ENCODE measurements at places on chromosomes 1 and 21.

DNA sequence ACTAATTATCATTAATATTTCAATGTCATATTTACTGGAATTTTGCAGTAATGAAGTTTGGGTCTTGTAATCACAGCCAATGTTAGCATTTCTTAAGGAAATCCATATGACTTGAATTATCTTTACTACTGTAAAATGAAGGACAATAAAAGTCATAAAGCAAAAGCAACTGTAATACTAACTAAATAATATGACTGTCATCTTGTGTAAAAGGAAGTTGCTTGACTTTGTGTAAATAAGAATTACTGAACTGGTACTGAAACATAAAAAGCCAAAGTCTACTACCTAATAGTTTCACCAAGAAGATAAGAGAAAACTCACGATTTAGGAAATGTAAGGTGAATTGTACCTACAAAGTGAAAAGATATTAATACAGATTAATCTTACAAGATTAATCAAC lies 57.5 kb downstream of the ATP6V1G3 start:
- DNase-seq, result no peak

DNA sequence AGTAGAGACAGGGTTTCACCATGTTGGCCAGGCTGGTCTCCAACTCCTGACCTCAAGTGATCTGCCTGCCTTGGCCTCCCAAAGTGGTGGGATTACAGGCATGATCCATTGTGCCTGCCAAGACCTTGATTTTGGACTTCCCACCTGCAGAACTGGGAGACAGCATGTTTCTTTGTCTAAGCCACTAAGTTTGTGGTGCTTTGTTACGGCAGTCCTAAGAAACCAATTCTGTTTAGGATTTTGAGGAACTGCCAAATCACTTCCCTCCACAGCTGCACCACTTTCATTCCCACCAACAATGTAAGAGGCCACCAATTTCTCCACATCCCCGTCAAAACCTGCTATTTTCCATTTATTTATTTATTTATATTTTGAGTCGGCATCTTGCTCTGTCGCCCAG lies 46.1 kb downstream of the CHAF1B start:
- DNase-seq, result no peak

DNA sequence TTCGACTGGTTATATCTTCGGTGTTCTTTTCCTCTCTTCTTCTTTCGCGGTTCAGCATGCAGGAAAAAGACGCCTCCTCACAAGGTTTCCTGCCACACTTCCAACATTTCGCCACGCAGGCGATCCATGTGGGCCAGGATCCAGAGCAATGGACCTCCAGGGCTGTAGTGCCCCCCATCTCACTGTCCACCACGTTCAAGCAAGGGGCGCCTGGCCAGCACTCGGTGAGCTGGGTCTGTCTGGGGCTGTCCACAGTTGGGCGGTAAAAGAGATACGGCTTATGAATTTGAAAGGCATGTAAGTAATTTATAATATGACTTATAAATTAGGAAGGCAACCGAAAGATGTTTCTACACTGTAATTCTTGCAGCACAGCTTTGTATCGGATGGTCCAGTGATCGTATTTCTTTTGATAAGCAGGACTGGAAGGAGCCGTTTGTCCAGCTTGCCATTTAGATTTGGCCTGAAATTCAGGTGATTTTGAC lies 334 bp downstream of the CTH start:
- DNase-seq, result no peak

- no peak for DNase-seq
These were observed 42.1 kb downstream of the PHACTR4 start for GRCh38 chr1:28411656-28412055.

DNA sequence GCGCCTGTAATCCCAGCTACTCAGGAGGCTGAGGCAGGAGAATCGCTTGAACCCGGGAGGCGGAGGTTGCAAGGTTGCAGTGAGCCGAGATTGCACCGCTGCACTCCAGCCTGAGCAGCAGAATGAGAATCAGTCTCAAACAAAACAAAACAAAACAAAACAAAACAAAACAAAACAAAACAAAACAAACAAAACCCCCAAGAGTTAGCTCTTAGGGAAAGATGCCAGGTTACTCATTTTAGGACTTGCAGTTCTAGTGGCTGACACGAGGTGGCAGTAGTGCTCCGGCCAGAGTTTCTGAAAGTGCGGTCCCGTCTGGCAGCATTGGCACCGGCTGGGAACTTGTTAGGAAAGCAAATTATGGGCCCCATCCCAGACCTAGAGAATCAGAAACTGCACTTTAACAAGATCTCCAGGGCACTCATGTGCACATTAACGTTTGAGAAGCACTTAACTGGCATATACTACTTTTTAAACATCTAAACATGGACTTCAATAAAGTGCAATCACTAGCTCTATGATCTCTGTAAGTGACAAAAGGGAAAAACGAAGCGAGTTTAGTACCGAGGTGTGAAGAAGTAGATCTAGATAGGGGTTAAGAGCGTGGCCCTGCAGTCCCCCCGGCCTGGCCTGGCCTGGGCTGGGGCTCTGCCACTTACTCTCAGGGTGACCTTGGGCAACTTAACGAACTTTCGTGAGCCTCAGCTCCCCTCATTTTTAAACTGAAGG lies 41.9 kb upstream of the TNFRSF1B start:
- peak; percentile 75 for DNase-seq

- DNase-seq, result no peak
These were observed 423.5 kb upstream of the PROX1 start for GRCh38 chr1:213564215-213564659.

Measured in tibial nerve (tissue), 4 donors.